ENCODE measurements at places on chromosomes 7 and 10.

- DNase-seq: no peak
Measured at GRCh38 chr7:133912916-133913697, 214.0 kb upstream of the LRGUK start.

- DNase-seq: no peak
Measured at GRCh38 chr7:70752794-70753241, 379.1 kb upstream of the GALNT17 start.

DNA sequence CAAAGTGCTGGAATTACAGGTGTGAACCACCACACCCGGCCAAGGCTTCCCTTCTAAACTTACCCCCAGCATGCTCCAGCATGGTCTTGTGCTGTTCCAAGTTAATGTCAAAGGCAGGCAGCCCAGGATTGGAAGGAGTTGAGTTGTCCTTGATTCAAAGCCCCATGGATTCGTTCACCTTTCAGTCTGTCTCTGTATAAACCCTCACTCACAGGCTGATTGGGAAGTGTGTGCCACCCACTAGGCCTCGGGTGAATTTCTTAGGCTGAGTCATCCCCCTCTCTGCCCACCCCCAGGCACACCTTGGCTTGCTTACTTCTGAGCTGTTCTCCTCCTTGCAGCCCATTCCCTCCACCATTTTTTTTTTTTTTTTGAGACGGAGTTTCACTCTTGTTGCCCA is 13.3 kb upstream of the PRDX3 start:
- DNase-seq: no peak

DNA sequence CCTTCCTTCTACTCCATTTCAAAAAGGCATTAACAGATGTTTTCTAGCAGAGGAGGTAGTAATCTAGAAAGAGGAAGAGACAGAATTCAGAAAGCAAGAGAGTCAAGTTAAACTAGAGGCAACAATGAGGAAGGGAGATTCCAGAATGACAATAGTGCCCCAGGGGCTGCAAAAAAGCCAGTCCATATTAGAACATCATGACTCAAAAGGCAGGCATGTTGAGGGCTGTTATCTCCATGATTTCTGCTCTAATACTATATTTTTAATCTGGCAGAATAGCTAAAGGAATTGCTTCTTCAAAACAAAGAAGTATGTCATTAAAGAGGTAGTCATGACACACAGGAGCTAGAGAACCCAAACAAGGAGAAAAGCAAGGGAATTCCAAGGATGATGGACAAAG is 599.6 kb downstream of the INHBA start:
- DNase-seq: no peak

GRCh38 chr7:155844526-155844925 is 32.3 kb upstream of the SHH start:
- DNase-seq: no peak
